ENCODE measurements at places on chromosomes 16 and 17.

DNA sequence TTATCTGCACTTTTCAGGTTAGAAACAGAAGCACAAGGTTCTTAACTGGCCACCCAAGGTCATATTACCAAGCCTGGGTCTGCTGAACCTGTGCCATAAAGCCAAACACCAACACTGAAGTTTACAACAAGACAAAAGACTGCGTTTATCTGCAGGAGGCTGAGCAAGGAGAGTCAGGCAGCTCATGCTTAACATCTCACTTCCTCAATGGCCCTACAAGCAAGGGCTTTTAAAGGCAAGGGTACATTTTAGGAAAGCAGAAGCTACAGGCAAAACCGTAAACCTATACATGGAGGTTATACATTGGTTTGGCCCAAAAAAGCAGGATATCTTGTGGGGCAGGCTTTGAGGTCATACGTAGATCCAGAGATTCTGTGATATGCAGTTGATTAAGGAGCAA lies 91.2 kb downstream of the GNAO1 start:
- DNase-seq: no peak

- DNase-seq: no peak
These were observed 2.3 kb upstream of the KCNJ16 start for GRCh38 chr17:70072546-70073309.

GRCh38 chr17:15926039-15926740 lies 18.7 kb upstream of the ADORA2B start:
- DNase-seq: no peak

- peak; percentile 70 for DNase-seq
These were observed 1.5 kb downstream of the CASKIN1 start for GRCh38 chr16:2194852-2195321.

DNA sequence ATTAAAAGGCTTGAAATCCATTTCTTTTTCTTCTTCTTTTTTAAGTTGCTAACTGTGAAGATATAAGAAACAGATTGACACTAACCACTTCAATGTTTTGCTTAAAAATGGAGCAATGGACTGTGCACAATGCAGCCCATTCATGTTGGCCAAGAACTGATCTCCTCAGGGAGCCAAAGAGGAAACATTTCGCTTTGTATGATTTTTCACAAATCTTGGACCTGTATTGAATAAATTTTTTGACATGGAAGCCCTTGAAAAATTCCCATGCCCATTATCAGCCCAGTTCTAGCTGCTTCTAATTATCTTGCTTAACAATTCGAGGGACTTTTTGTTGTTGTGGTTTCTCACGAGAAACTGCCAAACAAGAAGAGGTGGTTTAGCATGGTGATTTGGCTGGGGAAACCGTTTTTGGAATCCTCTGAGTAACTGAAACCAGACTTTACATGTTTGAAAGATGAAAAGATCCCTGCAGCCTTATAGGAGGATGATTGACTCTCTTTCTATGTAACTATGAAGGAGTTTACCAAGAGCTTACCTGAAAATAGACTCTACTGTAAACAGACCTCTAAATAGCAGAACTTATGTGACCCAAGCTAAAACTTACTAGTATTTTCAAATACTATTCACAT lies 1389.4 kb upstream of the GOT2 start:
- no peak for DNase-seq

DNA sequence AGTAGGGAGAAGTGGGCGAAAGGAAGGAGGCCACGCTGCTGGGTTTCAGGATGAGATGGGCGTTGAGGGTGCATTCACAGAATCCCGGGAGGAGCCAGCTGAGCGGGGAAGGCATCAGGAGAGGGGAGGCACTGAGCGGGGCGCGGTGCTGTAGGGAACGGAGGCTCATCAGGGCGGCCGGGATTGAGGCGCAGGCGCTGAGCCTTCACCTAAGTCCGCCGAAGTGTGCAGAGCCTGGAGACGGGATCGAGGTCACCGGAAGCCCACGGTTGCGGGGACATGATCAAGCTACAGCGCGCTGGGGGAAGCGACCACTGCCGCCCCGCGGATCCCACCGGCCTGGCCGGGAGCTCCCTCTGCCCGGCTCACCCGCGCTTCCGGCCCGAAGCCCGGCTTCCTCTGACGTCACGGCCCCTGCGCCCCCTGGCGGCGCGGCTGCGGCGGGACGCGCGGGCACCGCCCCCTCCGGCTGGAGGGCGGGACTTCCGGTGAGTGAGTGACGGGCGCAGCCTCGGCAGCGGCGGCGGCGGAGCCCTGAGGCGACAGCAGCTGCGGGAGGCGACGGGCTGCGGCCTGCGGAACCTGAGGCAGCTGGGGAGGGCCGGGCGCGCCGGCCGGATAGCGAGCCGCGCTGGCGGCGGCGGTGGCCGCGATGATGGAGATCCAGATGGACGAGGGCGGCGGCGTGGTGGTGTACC lies at the start of gene MAPK8IP3:
MAPK8IP3 (plus strand) TSS at position 508 of the 698 bp plus-strand sequence; CDS start at position 653, 145 bp downstream.
- peak; percentile 95 for DNase-seq

DNA sequence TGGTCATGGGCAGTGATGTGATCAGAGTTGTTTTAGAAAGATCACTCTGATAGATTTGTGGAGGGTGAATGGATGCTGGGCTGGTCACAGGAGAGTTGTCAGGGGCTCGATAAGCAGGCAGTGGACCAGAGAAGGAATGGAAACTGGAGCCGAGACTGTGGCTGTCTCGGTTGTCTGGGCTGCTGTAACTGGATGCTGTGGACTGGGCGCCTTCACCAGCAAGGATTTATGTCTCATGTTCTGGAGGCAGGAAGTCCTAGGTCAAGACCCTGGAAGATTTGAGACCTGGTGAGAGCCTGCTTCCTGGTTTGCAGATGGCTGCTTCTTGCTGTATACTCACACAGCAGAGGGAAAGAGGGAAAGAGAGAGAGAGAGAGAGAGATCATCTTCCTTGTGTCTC lies 203.6 kb downstream of the HS3ST4 start:
- no peak for DNase-seq

GRCh38 chr16:86823125-86823524 lies 244.8 kb downstream of the FOXL1 start:
- no peak for DNase-seq

DNA sequence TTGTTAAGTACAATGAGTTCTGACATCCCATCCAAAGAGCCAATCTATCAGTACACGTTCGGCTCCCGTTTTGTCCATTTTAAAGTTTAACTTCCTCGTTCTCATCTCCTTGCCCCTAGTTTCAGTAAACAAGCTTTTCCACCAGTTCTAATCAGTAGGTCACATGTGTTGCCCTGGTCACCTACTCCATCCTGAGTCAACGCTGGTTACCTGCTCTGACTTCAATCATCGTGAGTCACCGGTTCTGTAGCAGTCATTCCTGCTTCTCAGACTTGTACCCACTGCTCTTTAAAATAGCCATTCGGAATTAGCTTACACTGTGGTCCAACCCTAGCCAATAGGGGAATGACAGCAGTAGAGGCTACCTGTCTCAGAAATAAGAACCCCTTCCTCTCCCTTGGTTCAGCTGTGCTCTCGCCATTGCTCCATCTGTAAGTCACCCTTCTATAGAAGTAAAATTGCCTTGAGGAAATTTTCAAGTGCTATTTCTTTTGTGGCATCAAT lies 191.0 kb downstream of the CPPED1 start:
- DNase-seq: no peak

- no peak for DNase-seq
These were observed 1296.2 kb downstream of the CDH8 start for GRCh38 chr16:60739737-60740683.

DNA sequence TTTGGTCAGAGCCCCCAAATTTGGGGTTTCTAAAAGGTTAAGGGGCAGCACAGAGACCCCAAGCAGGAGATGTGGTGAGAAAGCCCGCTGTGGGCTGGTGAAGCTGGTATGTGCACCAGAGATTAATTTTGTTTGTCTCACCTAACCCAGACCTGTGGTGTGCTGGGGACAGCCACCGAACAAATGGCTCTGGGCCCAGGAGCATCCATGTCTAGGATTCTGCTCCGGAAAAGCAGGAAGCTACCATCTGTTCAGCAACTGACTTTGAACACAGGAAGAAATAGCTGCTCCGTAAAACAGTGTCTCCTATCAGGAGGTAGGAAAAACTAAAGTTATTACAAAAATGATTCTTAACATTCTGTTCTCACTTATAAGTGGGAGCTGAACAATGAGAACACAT lies 2.7 kb upstream of the ZP2 start:
- DNase-seq: no peak

DNA sequence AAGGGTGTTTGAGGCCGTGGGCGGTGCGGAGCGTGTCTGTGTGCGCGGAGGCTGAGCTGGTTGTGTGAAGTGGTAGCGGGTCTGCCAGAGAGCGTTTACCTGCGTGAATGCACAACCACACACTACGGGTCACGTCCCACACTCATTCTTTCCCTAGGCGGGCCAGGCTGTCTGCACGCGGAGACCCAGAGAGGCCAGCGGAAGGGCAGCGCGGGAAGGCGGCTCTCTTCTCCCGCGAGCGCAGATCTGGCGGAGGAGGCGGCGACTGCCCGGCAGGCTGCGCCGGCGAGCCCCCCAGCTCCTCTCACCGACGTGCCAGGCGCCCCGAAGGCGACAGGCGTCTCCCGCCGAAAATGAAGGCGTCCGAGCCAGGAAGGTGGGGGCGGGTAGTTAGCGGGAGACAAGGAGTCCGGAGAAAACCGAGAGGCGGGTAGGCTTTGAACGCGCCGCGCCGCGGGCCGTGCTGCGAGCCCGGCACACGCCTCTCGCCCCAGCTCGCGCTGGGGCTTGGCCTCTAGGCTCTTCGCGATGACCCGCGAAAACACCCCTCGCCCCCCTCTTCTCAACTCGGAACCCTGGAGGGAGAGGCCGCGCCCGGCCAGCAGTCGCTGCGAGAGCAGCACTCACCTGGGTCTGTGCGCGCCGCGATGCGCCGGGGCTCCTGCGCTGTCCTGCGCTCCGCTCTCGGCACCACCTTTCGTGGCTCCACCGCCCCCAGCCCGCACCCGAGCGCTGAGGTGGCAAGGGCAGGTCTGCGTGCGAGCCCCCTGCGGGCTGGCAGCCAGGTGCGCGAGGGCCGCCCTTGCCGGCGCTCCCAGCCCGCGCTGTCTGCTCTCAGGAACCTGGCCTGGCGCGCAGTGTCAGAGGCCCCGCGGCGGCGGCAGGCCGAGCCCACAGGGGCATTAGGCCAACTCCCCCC lies 2.0 kb upstream of the FOXF1 start:
- DNase-seq: no peak
